Stimulated activated CD8-positive, alpha-beta memory T cell treated with anti-CD3 and anti-CD28 coated beads, Interleukin-7, amount 100 ng/mL, for 24 hours (primary cell): ENCODE measurements at places on chromosomes 6 and 20.
A peak's percentile ranks its signal among the peaks of the same experiment; 100 is the strongest.

GRCh38 chr6:138518054-138518453, 18.8 kb upstream of the NHSL1 start:
- no peak for DNase-seq

GRCh38 chr6:159977255-159977903, 8.5 kb downstream of the IGF2R start:
- DNase-seq = no peak

DNA sequence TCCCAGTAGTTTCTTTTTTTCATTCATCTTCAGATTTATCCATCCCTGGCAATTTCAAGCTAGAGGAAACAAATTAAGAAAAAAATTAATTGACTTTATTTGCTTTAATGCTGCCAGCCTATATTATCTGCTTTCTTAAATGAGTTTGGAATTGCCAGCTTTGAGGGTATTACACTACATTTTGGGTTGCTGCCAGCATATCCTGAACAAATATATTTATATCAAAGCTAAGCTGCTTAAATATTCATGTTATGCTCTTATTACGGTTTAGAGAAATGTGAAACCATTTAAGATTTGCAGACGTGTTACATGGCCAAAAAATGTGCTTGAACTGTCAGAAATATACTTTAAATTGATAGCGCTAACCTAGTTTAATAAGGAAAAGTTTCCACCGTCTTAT, 59.7 kb downstream of the GRIK2 start:
- no peak for DNase-seq

DNA sequence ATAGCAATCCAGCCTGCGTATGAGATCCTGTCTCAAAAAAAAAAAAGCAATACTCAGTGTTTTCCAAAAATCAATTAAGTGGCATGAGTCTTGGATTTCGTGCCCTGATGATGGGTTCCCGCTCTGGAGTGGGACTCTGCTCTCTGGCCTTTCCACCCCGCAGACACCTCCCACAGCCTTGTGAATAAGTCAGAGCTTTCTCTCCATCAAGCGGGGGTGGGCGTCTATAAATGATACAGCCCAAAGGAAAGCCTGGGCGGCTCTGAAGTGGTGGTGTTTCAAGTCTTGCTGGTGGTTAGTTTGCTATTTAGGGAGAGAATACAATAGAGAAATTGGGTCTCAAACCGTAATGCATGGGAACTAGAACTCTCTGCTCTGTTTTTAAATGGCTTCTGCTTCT, 52.5 kb upstream of the TAGAP start:
- DNase-seq = peak; percentile 35

DNA sequence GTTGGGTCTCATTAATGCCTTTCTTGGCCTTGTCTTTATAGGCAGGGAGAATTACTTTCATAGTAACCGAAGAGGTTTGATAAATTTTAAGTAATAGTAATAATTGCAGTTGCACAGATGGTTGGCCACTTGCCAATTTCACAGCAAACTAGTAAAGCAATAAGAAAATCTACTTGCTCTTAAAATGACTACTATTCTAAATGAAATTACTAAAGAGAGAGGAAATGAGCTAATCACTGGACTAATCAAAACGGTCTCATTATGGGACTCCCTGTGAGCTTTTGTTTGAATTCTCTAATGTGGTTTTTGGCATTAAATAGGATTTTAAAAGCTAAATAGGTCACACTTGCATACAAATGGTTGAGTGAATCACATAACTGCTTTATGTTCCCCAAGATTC, 227.4 kb upstream of the PLN start:
- DNase-seq = no peak

DNA sequence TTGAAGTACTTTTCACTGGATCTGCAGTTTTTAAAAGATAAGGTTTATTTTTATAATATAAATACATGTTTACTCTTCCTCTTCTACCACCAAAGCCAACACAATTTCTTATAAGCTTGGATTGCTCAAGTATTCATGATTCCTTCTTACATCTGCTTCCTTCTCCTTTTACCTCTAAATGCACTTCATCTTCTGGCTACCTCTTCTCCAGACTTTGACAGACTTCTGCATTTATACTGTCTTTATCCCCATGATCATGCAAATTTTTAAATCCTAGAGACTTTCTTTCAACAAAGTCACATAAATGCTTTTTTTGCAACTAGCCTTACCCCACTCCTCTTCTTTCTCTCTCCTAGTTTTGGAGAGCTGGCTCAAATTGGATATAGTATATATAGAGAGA, 142.9 kb downstream of the TFAP2B start:
- no peak for DNase-seq

DNA sequence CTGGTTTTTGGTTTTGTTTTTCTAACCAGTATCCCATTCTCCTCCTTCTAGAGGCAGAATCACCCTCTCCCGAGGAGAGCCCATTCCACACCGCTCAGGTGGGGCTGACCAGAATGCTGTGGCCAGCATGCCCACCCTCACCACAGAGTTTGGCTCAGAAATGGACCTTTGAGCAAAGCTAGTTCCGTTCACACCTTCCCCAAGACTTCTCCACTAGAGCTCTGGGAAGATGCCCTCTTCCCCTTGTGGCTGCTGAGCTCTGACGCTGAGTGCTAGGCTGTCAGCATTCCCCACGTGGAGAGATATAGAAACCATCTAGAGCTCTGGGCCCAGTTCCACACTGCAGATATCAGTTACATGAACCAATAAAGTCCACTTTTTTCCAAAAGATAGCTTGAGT, 7.9 kb downstream of the GPLD1 start:
- DNase-seq = no peak

DNA sequence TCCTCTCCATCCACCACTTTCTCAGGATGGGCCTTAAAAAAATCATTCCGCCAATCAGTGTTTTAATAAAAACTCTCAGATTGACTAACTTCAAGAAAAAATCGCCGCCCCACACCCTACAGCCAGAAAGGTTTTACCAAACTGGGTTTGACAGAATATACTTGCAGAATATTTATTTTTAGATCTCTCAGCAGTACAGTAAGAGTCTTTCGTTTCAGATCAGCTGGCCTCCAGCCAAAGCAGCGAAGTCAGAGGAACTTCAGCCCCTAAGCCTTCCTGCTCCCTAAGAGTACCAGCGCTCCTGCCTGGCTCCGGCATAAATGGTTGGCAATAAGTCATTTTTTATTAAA, 24.7 kb downstream of the TBC1D7 start:
- no peak for DNase-seq

- no peak for DNase-seq
Observed at GRCh38 chr6:32718879-32719278, 22.3 kb upstream of the HLA-DQA2 start.

DNA sequence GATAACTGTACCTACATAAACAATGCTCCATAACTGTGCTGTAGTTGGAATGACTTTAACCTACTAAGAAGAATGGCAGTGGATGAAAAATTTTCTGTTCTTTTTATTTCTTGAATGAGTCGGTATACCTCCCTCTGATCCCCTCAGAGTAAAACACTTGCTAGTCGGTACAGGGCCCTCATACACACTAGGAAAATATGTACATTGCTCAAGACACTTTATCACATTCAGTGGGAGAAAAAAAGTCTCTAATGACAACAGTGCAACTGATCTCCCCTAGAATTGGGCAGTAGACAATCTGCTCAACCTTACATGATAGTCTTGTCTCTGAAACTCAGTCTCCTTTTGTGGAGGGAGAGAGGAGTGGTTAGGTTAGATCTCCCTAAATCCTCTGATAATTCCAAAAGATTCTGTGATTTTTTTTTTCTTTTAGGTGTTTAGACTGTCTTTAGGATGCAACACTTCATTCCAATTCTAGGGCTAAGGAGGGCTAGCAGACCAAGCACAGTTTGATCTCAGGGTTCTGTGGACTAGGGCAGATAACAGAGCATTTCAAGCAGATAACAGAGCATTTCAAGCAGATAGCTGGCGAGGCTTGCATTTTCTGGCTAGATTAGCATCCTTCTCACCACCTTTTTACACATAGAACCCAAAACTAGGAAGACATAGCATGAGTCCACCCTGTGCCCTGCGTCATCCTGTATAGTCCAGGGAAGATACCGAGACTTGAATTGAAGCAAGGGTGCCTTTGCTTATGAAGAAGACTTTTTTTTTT, 100.3 kb upstream of the TNFAIP3 start:
- DNase-seq = no peak

- no peak for DNase-seq
Observed at GRCh38 chr6:79810185-79810705, 137.1 kb downstream of the ELOVL4 start.

DNA sequence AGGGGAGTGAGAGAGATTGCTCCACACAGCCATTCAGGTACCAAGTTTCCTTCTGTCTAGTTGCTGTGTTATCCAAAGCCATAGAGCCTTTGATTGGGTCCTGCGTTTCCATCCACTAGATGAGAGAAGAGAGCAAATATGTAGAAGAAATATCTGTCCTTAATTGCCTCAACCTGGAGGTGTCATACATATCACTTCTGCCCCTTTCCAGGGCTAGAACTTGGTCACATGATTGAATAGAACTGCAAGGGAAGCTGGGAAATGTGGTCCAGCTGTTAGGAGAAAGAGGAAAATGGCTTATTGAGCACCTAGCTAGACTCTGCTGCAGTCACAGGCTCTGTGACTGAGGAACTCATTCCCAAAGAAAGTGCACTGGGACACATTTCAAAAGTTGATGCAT, 115.6 kb upstream of the JAG1 start:
- DNase-seq = no peak

GRCh38 chr6:22666586-22666985, 97.2 kb downstream of the HDGFL1 start:
- no peak for DNase-seq

GRCh38 chr20:54126806-54127655, 46.8 kb downstream of the CYP24A1 start:
- no peak for DNase-seq
